ENCODE measurements at places on chromosomes 6 and 20.

DNA sequence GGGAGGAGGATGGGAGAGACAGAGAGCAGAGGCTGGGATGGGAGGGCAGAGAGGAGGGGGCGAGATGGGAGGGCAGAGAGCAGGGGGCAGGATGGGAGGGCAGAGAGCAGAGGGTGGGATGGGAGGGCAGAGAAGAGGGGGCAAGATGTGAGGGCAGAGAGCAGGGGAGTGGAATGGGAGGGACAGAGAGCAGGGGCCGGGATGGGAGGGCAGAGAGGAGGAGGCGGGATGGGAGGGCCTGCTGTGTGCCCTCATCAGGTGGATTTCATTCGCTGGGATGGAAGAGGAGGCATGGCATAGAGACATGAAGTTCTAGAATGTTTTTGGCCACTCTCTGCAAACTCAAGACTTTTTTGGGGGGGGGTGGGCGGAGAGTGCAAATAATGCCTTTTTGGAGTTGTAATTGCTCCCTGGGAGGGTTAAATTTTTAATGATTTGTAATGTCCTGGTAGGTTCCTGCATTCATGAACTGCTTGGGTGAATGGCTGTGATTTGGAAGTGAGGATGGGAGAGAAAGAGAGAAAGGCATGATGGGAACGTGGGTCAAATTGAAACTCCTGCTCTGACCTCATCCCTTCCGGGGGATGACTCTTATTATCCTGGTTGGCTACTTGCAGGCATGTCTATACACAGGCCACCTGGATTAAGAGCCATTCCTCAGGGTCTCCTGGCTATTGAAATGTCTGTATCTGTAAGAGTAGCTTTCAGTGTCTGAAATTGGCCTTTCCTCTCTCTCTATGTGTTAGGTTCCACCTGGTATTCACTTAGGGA is 162.4 kb upstream of the AGPAT4 start:
- DNase-seq, result no peak

- peak; percentile 82 for DNase-seq
These were observed 40.3 kb downstream of the PLCG1 start for GRCh38 chr20:41177636-41178035.

DNA sequence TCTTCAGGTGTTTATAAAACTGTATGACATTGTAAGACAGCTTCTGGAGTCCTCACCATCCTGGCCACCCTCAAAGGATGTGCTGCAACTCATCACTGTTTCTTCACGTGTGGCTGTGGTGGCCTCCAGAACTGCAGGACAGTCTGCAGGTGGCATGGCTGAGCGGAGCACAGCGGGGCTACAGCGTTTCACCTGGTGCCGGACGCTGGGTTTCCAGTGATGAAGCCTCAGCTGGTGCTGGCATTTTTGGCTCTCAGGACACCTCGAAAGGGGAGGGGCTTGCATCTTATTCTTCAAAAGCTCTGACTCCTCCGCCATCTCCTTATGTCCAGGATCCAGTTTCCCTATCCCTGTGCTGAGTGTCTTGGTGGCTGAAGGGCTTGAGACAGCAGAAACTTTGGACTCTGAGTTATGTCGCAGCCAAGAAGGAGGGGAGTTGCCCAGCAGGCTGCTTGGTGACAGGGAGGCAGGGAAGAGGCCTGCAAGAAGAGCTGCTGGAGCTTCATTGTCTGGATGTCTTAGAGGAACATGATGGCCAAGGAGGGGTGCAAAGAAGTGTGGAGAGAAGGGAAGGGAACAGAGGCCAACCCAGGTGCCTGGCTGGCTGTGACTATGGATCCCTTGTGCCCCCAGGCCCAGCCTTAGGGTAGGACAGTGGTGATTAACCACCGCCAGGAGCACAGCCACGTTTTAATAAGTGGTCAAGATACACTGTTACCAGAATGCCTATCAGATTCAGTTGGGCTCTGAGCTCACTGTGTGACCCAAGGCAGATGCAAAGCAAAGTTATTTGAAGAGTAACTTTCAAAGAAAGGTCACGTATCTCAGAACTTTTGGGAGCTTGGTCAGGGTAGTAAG is 58.7 kb downstream of the GTF2H5 start:
- DNase-seq, result no peak

DNA sequence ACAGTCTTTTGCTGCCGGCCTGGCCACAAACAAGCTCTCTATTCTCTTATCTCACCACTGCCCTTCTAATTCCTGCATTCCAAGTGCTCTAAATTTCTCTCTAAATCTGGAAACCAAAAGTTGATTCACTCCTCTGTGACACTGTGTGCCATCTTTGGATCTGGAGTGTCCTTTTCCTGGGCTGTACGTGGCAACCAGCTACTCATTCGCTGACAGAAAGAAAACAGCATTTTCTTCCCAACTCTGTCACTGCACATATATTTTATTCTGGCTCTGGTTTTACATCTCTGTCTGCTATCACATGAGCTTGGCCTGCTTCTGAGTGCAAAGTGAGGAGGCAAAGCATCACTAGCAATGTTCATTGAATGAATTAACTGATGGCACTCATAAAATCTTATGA is 397.2 kb upstream of the MAP3K7 start:
- no peak for DNase-seq

GRCh38 chr6:89888138-89888514 is 6.1 kb upstream of the GJA10 start:
- DNase-seq, result no peak

DNA sequence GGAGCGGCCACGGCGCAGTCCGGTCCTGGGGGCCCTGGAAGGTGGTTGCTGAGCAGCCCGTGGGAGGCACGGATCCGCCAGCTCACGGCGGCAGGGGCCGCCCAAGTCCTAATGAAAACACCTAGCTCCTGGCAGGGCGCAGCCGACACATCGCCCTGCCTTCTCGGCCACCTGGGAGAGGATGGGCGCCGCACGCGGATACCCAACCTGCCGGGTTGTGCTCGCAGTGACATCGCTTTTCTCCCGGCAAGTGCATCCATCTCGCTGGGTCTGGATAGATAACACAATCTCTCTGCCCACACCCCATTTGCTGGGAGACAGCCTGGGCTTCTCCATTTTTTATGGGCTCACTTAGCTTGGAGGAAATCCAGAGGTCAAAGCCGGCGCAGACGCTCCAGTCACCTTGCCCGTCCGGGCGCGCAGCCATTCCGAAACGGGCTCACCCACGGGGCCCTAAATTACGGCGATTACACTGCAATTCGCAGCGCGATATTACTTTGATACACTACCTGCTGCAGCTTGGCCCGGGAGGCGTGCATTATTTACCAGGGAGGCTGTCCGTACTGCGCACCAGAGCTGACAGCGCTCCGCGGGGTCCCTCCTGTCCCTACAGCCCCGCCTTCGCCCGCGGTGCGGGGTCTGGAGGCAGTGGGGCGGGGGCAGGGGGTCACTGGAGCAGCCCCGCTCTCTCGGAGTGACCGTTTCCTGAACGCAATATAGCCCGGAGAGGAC is 36.2 kb upstream of the CCDC167 start:
- no peak for DNase-seq

GRCh38 chr6:123587838-123588545 is 48.8 kb downstream of the TRDN start:
- DNase-seq, result no peak

- peak; percentile 9 for DNase-seq
These were observed 48.2 kb upstream of the ZNFX1 start for GRCh38 chr20:49326026-49326425.

- DNase-seq, result no peak
These were observed 4.1 kb upstream of the SPATA2 start for GRCh38 chr20:49919461-49919860.

GRCh38 chr6:147950623-147950987 is 392.0 kb upstream of the SASH1 start:
- peak; percentile 74 for DNase-seq
